ENCODE measurements at places on chromosomes 4 and X.

DNA sequence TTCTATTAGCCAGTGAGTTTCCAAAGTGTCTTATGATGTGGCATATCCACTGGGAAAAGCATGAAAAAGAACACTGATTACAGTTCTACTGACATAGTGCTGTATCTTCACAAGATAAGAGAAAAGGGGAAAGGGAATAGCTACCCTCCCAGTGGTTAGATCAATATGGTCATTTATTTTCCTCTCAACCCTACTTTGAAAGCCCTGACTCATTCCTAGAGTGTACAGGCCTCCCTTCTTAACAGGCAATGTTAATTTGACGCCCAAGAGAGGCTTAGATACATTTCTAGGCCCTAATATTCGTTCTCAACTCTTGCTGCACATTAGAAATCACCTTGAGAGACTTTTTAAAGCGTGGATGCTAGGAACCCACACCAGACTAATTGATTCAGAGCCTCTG, 20.4 kb upstream of the BRS3 start:
- H3K36me3 ChIP-seq, result no peaks in the 10 kb centered on the region
- H3K4me3 ChIP-seq, result no peak overlapping the region
- no peak for DNase-seq
- no peaks in the 10 kb centered on the region for H3K27me3 ChIP-seq

- DNase-seq, result no peak
- H3K27ac ChIP-seq, result no peak overlapping the region
- no peaks in the 10 kb centered on the region for H3K36me3 ChIP-seq
Measured at GRCh38 chr4:13481569-13481968, 2.6 kb downstream of the RAB28 start.

- H3K4me1 ChIP-seq, result no peaks in the 10 kb centered on the region
- no peaks in the 10 kb centered on the region for H3K36me3 ChIP-seq
- no peak overlapping the region for H3K4me3 ChIP-seq
Measured at GRCh38 chrX:3638280-3638873, 75.1 kb downstream of the PRKX start.

DNA sequence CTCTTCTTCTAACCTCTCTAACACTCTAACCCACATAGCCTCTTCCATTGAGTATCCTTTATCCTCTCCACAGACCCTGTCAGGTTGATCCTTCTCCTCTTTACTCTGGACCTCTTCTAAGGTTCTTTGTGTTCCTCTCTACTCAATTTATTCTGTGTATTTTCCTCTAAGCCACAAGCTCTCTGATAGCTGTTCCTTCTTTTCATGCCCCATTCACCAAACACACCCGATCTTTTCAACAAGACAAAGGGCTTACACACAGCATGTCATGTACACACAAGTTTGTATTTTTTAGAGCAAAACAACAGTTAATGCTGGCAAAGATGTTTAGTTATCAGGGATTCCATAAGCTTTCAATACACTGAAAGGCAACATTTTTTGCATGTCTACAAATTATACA, 1.9 kb downstream of the SPIN2B start:
- no peaks in the 10 kb centered on the region for H3K36me3 ChIP-seq
- no peaks in the 10 kb centered on the region for H3K27me3 ChIP-seq
- no peaks in the 10 kb centered on the region for H3K4me1 ChIP-seq
- no peak overlapping the region for H3K4me3 ChIP-seq

DNA sequence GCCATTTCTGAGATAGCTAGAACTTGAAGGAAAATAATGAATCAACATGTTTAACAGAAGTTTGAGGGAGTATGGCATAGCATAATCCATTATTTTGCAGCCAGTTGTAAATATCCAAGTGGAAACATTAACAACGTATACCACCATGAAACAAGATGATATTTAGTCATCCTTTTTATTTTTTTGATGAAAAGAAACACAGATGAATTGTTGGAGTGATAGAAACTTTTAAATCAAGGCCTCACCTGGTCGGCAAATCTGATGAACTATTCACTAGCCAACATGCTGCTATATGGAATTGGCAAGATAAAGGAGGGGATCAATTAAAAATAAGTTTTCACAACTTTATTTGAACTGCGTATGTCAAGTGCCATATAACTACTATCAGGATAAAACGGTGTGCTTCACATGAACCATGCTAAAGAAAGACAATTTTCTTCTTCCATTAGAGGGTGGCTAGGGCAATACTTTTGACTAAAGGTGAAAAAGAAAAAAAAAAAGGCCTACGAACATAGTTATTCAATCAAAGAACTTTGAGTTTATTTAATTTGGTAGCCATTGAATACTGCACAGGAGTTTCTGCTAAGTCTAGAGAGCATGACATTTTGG, 510.7 kb downstream of the SPOCK3 start:
- DNase-seq, result no peak
- no peak overlapping the region for H3K27ac ChIP-seq
- no peaks in the 10 kb centered on the region for H3K36me3 ChIP-seq
- H3K27me3 ChIP-seq, result no peaks in the 10 kb centered on the region
- no peak overlapping the region for H3K4me3 ChIP-seq
- no peaks in the 10 kb centered on the region for H3K4me1 ChIP-seq

DNA sequence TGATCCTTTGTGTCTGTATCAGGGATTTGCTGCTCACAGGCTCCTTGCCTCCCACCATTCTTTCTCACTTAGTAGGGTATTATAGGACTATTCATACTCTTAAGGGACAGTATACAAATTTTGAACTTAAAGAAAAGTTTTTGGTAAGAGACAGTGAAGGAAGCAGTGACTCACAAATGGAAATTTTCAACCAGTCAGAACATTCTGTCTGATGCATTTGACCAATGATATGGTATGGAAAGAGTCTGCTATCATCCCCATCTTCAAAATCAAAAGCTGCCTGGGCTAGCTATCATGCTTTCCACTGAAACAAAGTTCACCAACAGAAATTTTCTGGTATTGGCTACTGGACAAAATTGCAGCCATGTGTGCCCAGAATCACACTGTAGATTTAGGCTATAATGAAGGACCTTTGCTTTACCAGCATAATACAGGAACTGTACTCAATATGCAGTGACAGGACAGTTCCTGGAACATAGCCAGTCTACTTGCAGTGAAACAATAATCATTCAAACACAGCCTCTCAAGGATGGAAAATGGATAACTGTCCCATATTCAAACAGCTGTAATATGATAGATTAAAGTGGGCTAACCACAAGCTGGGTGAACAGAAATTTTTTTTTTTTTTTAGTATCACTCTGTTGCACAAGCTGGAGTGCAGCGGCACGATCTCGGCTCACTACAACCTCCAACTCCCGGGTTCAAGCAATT, 109.0 kb upstream of the ACSL4 start:
- no peaks in the 10 kb centered on the region for H3K36me3 ChIP-seq
- H3K4me3 ChIP-seq, result no peak overlapping the region
- DNase-seq, result no peak
- H3K4me1 ChIP-seq, result 0 out of 2 replicates have a peak, but pooled peaks cover 2% of the 10 kb centered on the region
- H3K27ac ChIP-seq, result no peak overlapping the region
- no peaks in the 10 kb centered on the region for H3K27me3 ChIP-seq

- DNase-seq, result no peak
- H3K4me3 ChIP-seq, result no peak overlapping the region
- no peak overlapping the region for H3K27ac ChIP-seq
- H3K36me3 ChIP-seq, result no peaks in the 10 kb centered on the region
- no peaks in the 10 kb centered on the region for H3K27me3 ChIP-seq
Measured at GRCh38 chrX:15167826-15168225, 102.1 kb downstream of the ASB9 start.

DNA sequence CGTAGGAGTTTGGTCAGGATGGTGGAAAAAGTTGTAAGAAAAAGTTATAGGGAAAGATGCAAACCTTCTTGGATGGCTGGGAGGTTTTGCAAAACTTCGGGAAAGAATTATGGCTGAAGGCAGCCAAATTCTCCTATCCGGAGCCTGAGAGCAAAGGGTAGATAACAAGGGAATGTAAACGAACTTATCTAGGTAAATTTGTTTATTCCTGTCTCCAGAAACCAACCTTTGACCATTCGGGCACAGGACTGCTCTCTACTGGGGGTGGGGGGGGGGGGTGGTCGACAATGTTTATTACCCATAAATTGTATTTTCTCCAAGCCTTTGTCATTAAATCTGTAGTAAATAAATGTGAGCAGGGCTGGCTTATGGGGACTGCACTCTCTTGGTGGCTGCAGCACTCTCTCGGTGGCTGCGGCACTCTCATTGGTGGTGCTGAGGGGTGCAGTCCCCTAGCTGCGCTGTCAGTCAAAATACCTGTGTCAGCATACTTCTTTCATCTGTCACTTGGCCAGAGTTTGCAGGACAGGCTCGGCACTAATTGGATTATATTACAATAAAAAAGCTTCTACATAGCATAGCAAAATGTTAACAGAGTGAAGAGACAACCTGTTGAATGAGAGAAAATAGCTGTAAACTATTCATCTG, 827.8 kb downstream of the SH3BGRL start:
- no peaks in the 10 kb centered on the region for H3K36me3 ChIP-seq
- H3K4me1 ChIP-seq, result no peaks in the 10 kb centered on the region
- no peak for DNase-seq
- no peak overlapping the region for H3K4me3 ChIP-seq
- H3K27ac ChIP-seq, result no peak overlapping the region

DNA sequence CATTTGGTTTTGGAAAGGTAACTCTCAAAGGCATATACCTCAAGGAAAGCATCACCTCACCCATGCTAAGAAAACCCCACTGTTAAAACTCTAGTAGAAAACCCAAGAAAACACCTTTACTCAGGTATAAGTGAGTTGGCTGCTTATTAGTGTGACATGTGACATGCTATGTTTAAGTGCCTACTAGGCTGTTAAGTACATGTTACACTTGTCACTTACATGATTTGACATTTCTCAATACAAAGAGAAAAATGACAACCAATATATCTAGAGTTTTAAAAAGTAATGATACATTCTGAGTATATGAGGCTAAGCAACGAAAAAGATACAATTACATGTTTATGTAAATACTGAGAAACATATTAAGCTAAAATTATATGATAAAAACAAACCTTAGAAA, 1548.3 kb upstream of the TENM3 start:
- no peak overlapping the region for H3K27ac ChIP-seq
- no peaks in the 10 kb centered on the region for H3K27me3 ChIP-seq
- H3K4me3 ChIP-seq, result no peak overlapping the region

DNA sequence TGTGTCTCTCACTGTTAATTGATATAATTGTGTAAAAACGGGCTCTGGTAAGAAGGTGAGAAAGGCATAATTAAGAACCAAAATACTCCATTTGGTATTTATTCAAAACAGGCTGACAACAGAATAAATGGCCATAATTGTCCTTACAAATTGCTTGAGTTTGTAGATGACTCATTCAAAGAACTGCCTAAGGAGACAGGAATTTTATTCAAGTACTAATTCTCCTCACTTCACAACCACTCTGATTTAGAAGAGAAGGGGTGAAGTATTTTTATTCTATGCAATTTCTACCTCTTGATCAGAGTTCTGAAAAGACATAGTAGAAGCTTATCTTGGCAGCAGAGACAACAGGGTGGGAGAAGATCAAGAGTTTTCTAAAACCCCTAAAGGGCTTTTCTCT, 43.1 kb downstream of the ATP11C start:
- H3K27me3 ChIP-seq, result no peaks in the 10 kb centered on the region
- H3K27ac ChIP-seq, result no peak overlapping the region
- no peak overlapping the region for H3K4me3 ChIP-seq
- H3K36me3 ChIP-seq, result no peaks in the 10 kb centered on the region

DNA sequence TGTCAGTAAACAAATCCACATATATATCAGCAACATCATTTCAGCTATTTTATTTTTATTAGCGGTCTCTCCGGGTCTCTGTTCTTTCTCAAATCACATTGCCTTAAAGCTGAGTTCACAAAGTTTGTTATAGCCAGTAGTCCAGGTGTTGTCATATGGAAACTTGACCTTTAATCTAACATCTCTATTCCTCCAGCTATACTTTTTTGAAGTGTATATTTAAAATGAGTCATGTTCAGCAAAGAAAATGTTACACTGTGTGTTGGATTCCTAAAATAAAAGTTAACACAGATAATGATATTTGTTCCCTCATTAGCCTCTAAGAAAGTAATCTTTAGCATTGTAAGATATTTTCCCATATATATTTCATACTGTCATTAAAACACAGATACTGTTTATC, 63.6 kb downstream of the SMARCAD1 start:
- H3K27me3 ChIP-seq, result no peaks in the 10 kb centered on the region
- no peaks in the 10 kb centered on the region for H3K36me3 ChIP-seq
- H3K4me1 ChIP-seq, result no peaks in the 10 kb centered on the region
- H3K27ac ChIP-seq, result no peak overlapping the region

- no peaks in the 10 kb centered on the region for H3K4me1 ChIP-seq
- H3K27ac ChIP-seq, result no peak overlapping the region
- no peak overlapping the region for H3K4me3 ChIP-seq
- H3K36me3 ChIP-seq, result no peaks in the 10 kb centered on the region
- no peak for DNase-seq
Measured at GRCh38 chrX:140164391-140164790, 199.1 kb upstream of the CXorf66 start.

DNA sequence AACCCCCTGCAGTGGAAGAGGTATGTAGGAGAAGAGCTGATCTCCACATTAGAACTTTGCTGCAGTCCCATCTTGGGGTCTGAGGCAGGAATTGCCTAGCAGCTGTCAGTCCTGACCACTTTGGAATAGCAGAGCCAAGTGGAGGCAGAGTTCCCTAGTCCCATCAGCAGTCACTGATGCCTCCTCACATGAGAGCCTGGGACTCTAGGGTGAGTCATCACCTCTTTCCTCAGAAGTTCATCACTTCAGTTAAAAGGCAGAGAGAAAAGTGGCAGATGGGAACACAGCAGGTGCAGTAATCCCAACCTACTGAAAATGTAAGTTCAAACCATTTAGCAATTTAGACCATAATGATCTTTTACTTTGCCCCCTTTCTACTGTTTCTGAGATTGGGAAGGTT, 73.9 kb upstream of the MED14 start:
- H3K4me3 ChIP-seq, result no peak overlapping the region
- no peak for DNase-seq
- H3K27me3 ChIP-seq, result no peaks in the 10 kb centered on the region
- H3K27ac ChIP-seq, result no peak overlapping the region

DNA sequence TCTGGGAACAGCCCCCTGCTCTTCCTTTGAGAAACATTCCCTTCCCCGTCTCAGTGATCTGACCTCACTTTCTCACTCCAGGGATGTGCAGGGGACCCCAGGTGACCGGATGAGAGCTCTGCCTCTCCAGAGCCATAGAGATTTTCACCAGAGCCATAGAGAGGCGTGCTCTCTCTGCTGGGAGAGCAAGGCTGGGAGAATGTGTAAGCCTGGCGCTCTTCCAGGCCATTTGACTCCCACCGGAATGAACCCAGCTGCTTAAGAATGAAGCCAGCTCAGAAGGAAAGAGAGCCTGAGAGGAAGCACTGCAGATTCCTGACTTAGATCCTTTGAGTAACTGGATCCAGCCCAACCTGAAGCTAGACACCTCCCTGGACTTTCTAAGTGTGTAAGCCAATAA, 106.4 kb downstream of the DHX15 start:
- H3K36me3 ChIP-seq, result no peaks in the 10 kb centered on the region
- H3K4me3 ChIP-seq, result no peak overlapping the region
- no peak for DNase-seq
- no peaks in the 10 kb centered on the region for H3K4me1 ChIP-seq
- H3K27ac ChIP-seq, result no peak overlapping the region
- H3K27me3 ChIP-seq, result no peaks in the 10 kb centered on the region

- H3K4me1 ChIP-seq, result no peaks in the 10 kb centered on the region
- DNase-seq, result no peak
- peaks cover 52% of the 10 kb centered on the region for H3K36me3 ChIP-seq
- no peak overlapping the region for H3K4me3 ChIP-seq
- no peak overlapping the region for H3K27ac ChIP-seq
- H3K27me3 ChIP-seq, result no peaks in the 10 kb centered on the region
Measured at GRCh38 chrX:312621-313331, 5.8 kb downstream of the GTPBP6 start.

All from iPS DF 6.9 (cell line).